ENCODE measurements at places on chromosomes 13 and 19.

DNA sequence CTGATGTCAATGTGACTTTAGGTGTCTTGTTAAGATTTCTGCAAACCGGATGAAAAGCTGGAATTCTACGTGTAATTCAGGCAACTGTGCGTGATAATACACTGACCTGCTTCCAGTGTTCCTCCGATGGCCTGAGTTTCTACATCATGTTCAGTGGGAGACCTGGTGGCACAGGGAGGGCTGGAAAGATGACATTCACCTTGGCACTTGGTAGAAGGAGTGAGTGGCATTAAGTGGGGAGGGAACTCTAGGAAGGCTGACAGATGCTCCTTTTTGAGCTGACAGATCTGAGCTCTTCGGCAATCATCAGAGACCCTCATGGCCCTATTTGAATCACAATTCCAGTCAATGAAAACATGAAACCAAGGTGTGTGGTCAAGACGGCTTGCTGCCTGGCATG, 4.0 kb downstream of the CACNA1A start:
- no peak for DNase-seq

DNA sequence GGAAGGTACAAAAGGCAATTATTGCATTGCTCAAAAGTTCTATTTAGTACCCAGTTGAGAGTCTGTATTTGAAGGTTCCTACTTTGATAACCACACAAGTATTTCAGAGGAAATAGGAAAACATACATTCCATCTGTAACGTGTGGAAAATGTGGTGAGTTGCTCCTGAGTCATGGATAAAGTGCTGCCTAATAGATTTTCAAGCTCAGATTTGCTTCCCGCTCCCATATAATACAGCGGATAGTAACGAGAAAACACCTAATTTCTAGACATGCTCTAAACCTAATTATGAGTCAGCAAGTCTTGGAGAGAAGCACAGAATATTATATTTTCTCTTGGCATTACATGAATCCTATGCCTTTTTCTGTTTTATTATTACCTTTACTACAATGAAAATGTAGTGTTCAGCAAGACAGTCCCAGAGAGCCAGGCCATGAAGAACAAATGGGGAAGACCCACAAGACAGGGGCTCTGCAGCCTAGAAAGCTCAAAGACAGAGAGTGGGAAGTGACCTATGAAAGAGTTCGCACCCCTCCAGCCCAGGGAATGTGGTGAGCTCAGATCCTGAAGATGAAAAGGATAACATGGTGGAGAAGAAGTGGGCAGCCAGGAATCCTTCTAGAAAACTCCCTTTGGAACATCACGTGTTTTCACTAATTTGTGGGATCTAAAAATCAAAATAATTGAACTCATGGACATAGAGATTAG, 116.1 kb downstream of the STARD13 start:
- DNase-seq = no peak

DNA sequence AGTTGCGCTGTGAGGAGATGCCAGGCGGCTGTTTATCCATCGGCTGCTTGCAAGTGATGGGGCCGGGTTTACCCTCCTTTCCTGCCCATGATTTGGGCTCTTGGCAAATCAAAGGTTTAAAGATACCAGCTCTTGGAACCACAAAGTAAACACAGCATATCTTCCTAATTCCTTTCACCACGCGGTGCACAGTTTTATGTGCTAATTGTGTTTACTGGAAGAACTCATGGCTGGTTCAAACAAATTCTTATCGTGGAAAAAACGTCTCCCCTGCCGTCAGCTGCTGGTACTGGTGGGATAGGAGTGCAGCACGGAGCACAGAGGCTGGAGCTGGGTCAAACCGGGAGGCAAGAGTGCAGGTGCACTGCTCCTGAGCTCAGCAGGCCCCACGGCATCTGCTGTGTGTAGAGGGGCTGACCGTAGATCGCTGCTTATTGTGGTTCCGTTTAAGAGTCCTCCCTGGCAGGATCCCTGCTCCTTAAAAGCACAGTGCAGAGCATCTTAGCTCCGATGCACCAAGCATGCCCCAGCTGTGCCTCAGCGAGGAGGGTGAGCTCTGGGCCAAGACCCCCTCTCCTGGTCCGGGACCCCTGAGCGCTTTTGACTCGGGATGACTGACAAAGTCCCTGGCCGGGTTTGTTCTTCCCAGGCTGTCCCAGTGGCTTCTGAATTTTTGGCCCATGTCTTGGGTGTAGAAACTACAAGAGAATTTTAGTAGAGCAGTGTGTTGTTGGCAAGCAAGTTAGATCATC, 51.3 kb upstream of the GAS6 start:
- DNase-seq = no peak

DNA sequence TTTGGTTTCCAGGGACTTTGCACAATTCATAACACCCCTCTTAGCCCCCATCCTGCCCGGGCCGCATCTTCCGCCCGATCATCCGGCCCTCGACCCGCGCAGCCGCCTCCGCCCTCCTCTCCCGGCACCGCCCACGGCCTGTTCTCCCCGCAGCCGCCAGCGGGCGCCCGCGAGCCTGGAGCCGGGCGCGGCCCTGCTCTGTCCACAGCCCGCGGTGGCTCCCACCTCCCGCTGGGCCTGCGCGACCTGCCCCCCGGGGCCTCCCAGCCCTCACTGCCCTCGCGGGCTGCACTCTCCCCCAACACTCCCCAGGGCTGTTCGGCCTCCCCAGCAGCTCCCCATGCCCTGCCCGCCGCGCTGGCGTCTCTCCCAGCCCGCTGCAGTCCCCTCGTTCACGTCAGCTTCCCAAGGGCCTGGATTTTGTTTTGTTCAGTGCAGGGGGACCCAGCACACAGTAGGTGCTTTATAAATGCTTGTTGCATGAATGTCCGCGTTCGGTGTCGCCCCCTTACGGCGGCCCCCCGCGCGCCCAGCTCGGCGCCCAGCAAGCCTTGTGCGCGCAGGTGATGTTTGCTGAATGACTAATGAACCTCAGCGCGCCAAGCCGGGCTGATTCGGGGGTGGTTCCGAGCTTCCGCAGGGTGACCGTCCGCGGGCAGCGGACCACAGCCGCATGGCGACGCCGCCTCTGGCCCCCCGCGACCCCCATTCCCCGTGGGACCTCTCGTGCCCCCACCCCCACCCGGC, 4.6 kb upstream of the APC2 start:
- peak; percentile 75 for DNase-seq

- peak; percentile 20 for DNase-seq
Observed at GRCh38 chr19:8663920-8664670, 33.7 kb downstream of the NFILZ start.

DNA sequence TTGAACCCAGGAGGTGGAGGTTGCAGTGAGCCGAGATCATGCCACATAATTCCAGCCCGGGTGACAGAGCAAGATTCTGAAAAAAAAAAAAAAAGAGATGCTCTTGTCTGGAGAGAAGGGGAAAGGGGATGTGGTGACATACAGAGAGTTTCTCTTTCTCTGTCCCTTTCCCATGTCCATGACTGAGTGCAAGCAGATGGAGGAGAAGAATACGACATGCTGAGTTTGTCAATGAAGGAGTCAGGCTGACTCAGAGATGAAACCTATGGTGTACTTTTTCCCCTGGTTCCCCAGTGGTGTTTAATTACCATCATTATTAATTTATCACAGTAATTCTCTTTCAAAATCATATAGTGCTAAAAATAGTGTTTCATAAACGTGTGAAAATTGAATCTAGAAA, 448.8 kb downstream of the FOXO1 start:
- no peak for DNase-seq

DNA sequence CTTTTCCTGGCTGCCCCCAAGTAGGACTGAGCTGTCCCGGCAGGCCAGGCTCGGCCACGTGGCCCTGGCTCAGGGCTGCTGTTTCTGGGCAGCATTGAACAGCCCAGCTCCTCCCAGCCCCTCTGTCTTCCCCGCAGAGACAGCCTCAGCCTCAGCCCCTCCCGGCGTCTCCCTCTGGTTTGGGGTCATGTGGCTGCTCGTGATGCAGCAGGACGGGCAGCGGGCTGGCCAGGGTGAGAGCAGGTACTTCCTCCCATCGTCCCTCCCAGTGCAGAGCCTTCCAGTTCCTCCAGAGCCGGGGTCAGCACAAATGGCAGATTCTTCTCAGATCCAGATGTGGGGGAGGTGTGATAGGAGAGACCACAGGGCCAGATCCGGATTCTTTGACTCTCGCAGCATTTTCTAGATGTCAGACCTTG, 114.6 kb downstream of the KDM4B start:
- no peak for DNase-seq

GRCh38 chr13:95924389-95924994, 128.7 kb downstream of the UGGT2 start:
- DNase-seq = no peak

- no peak for DNase-seq
Observed at GRCh38 chr19:51750400-51751094, 1.1 kb downstream of the FPR1 start.

- no peak for DNase-seq
Observed at GRCh38 chr19:54041969-54042606, 21.6 kb downstream of the VSTM1 start.

DNA sequence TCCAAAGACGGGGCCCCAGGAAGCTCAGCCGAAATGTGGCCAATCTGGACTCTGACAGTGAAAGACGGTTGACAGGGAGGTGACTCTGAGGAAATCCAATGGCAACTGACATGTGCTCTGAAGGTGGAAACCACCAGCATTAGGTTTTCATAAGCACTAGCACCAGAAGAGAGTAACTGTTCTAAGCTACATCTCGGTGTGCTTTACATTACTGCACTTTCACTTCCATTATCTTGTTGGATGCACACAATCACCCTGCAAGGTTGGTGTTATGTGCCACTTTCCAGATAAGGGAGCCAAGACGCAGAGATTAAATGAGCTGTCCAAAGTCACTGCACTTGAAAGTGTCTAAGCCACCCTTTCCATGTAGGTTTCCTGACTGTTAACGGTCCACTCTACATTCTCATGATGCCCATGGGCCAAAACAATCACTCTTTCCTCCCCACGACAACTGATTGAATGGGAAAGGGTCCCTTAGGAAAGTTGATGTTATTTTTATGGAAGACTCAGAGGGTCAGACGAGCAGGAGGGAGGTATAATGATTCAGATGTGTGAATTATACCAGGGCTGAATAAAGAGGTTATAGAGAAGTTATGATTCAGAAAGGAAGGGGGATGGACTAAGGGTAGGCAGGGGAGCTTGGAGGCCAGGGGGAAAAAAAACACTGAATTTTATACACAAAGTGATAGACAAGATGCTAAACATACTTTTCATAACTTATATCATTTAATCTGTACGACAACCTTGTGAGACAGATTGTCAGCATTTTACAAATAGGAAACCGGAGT, 52.8 kb downstream of the RUBCNL start:
- DNase-seq = no peak

DNA sequence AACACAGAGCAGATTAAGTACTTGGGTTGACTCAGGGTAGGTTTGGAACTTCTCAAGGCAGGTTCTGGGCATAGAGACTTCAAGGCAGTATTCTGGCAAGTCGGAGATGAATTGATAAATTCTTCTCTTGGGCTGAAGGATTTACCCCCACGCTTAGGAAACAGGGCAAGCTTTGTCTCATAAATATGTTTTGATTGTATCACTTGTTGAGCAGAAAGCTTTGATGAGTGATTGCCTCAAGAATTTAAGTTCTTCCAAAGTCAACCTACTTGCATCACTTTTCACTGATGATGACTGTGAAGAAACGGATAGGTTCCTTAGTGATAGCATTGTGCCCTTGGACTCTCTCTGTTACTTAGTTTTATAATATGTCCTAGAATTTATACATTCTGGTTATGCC, 258.6 kb upstream of the DACH1 start:
- no peak for DNase-seq

GRCh38 chr19:33470686-33471085, 50.9 kb downstream of the PEPD start:
- no peak for DNase-seq

GRCh38 chr13:27432611-27433210, 8.3 kb downstream of the GTF3A start:
- DNase-seq = no peak

DNA sequence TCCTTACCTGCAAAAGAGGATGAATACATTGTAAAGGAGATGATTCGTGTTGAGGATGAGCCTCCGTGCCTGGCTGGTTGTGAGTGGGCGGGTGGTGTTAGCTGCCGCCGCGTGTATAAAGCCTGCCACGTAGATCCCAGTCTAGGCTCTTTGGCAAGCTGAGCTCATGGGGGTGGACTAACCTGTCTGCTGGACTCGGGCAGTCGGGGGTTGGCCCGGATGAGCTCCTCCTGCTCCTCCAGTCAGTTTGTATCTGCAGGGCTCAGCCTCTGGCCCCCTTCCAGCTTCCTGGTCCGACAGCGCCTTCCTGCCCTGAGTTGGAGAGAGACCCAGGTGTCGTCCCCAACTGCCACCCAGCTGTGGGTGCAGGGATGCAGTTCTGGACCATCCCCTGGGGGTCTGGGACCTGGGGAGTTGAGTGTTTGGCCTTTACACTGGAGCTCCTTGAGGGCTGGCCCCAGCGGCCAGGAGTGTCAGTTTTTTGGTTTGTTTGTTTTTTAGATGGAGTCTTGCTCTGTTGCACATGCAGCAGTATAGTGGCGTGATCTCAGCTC, 20.9 kb downstream of the TECR start:
- DNase-seq = no peak

GRCh38 chr19:55165952-55166529, 372 bp downstream of the DNAAF3 start:
- DNase-seq = peak; percentile 38

DNA sequence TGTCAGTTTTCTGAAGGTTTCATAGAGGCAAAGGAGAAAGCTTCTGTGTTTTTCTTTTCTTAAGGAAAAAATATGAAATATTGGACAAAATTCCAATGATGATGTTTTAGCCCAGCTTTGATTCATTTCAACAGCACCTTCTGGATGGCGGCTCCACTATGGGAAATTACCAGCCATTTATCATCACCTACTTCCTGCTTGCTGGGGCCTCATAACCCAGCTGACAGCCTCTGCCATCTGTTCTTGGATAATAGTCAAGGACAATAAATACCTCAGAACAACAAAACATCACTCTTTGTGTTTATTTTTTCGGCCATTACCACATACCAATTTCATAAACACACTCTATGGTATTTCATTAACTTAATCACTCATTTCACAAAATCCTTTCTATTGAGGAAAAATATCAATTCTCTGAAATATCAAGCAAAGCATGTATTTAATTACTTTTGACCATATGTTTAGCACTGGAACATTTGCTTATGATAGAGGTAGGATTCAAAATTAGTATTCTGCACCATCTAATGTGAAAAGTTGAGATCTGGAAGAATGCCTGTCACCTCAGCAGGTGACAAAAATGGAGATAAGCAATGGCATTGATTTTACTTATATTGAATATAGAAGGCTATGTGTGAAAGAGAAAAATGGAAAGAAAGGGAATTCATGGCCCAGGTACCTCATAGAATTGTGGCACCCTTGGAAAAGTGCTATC, 629.7 kb downstream of the LIG4 start:
- no peak for DNase-seq
